ENCODE measurements at places on chromosomes 7 and 10.

DNA sequence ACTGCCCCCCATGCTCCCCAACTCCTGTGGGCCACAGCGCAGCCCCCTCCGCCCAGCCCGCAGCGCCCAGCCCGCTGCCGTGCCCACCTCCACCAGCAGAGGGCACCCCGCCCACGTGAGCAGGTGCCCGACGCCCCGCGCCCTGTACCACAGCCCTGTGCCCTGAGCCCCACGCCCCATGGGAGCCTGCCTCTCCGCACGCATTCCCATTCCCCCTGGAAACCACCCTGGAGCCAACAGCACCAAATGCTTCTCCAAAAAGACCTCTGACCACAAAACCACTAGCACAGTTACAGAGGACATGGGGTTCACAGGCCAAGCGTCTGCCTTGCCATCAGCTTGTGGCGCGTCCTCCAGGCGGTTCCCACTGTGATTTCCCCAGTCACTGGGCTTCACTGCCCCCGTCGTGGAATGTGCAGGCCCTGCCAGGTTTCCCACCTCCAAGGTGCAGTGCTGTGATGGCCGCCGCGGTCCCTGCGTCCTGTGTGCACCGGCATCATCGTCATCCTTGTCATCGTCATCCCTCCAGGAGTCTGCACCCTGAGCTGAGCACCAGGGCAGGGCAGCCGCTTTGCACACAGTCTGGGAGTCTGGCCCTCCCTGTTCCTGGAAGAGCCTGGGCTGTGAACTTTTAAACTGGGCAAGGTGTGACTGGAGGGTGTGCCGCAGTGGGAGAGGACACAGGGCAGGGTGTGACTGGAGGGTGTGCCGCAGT, 61.7 kb downstream of the PWWP2B start:
- DNase-seq: peak; percentile 41

DNA sequence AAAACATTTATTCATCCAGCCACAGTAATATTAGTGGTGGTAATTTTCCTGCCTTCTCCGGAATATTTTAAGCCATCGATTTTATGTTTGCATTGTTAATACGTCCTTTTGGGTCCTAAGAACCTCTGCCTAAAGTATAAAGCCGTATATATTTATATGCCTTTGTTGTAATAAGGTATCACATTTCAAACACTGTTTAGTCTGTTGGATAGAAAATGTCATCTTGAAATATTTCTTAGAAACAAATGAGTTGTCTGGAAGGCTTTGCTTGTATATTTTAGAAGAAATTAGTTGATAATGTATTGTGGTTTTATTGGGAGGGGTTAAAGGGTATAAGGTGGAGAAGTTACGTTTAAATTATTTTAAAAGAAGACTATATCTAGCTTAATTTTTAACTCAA, 11.1 kb downstream of the PRPF18 start:
- no peak for DNase-seq

DNA sequence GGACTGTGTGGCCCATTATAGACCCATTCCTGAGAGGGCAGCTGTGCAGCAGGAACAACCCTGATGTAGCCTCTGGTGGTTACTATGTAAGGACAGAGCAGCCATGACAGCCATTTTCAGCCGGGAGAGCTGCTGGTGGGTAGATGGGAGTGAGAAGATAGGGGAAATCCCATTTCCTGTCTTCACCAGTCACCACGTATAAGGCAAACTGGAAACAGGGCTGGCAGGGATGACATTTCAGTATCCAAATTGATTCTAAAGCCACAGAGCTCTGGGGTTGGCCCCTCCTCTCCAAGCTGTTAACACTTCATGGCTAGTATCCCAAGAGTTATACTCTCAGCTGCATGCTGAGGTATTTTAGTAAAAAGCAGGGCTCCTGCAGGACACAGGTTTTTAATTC, 15.2 kb upstream of the FZD1 start:
- no peak for DNase-seq

DNA sequence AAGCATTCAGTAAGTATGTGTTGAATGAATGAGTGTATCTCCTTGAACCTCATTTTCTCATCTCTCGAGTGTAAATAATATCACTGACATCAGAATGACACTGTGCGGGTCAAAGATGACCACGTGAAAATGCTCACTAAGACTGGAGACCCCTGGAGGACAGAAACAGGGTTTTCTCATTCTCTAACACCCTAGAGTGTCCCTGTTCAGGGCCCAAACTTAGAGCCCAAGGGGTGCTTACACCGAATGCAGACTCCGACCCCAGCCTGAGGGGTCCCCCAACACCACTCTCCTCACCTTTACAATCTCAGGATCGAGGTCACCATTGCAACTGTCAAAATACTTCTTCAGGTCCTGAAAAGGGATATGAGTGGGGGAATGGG, 1.4 kb downstream of the CDK5 start:
- no peak for DNase-seq

- DNase-seq: no peak
Observed at GRCh38 chr7:89133357-89133756, 337.8 kb upstream of the TEX47 start.

- DNase-seq: no peak
Observed at GRCh38 chr10:8456386-8456785, 401.9 kb downstream of the GATA3 start.
